ENCODE measurements at places on chromosomes 2 and 18.

- no peak overlapping the region for H3K27ac ChIP-seq
- peaks cover 4% of the 10 kb centered on the region for H3K27me3 ChIP-seq
- H3K4me1 ChIP-seq = no peaks in the 10 kb centered on the region
- H3K4me3 ChIP-seq = no peak overlapping the region
Measured at GRCh38 chr2:118291251-118291880, 203.1 kb downstream of the INSIG2 start.

DNA sequence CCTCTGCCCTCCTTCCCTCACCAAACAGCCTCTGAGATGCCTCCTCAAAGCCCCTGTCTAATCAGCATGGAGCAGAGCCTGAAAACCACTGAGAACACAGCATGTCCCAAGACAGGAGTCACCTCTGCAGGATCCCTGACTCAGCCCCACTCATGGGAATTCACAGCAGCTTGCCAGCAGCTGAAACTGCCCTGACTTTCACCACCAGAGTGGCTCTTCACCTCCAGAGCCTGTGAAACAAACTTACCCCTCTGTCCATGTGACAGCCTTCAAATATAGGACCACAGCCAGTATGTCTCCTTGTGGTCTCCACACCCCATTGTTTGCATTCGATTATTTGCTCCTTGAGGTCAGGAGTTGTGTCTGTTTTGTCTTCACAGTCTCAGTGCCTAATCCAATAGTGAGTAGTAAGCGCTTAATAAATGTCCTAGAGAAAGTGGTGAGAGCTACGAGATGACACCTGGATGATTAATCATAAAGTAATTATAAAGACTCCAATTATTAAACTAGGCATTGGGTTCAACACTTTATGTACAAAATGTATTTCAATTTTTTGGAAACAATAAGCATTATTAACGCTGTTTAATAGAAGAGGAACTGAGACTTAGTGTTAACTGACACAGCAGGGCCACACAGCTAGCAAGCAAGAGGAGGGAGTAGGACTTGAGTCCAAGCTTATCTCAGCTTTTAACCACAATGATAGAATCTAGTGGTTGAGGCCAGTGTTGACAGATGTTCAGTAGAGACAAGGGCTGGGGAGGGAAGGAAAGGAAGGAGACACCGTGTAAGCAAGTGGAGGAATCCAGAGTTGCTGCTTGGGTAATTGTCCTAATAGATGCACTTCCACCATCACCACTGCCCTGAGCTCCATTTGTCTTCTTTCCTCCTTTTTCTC lies 358.7 kb upstream of the TNP1 start:
- no peaks in the 10 kb centered on the region for H3K27me3 ChIP-seq
- H3K36me3 ChIP-seq = no peaks in the 10 kb centered on the region
- no peak overlapping the region for H3K27ac ChIP-seq
- DNase-seq = no peak

- no peak overlapping the region for H3K4me3 ChIP-seq
- no peaks in the 10 kb centered on the region for H3K27me3 ChIP-seq
- H3K4me1 ChIP-seq = no peaks in the 10 kb centered on the region
- H3K27ac ChIP-seq = no peak overlapping the region
- H3K36me3 ChIP-seq = no peaks in the 10 kb centered on the region
Measured at GRCh38 chr18:9638886-9639285, 24.5 kb upstream of the PPP4R1 start.

GRCh38 chr2:1618191-1618961 lies 125.9 kb downstream of the PXDN start:
- H3K4me3 ChIP-seq = no peak overlapping the region
- DNase-seq = no peak
- H3K27ac ChIP-seq = peak overlapping the region; percentile 49
- no peaks in the 10 kb centered on the region for H3K4me1 ChIP-seq
- H3K27me3 ChIP-seq = no peaks in the 10 kb centered on the region

Measured in uterus (tissue), 4 donors.